ENCODE measurements at places on chromosomes 13 and 19. TPM values are rescaled to one million over a fixed set of nuclear protein-coding genes. Genes with fewer than 3 reads are reported as not detected.

Gene EDNRB
- not detected for total RNA-seq

Gene TMEM190
- total RNA-seq = not detected

DNA sequence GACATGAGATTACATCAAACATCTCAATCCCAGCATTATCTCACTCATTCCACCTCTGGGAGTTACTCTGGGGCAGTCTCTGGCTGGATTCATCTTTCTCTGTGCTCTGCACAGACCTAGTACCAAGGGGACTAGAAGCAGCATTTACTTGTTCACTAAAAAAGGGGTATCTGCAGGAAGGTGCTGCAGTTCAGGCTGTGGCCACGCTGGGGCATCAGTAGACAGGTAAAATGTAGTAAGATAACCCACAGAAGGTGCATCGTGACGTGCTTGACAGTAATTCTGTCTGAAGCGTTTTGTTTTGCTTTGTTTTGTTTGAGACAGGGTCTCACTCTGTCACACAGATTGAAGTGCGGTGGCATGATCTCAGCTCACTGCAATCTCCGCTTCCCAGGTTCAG lies 29.3 kb downstream of the ZNF564 start:
- no peaks in the 10 kb centered on the region for H3K27me3 ChIP-seq
- DNase-seq = no peak
- H3K36me3 ChIP-seq = peaks cover 60% of the 10 kb centered on the region
- no peaks in the 10 kb centered on the region for H3K4me1 ChIP-seq
- no peak overlapping the region for H3K4me3 ChIP-seq

DNA sequence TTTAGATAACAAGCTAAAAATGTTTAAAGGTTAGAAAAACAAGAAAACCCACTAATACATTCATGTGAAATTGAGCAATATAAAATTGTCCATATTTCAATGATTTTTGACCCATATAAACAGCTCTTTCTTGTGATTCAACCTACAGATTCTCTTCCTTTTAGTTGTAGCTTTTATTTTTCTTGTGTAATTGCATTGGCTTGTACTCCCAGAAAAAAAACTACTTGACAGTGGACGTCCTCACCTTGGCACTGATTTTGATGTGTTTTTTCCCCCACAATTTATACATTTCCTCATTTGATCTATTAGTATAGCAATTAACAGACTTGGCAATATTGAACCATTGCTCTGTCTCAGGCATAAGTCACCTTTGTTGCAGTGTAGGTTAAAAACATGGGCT lies 4.7 kb downstream of the CCDC194 start:
- H3K27me3 ChIP-seq = peaks cover 16% of the 10 kb centered on the region
- DNase-seq = no peak
- no peak overlapping the region for H3K4me3 ChIP-seq
- peaks cover 4% of the 10 kb centered on the region for H3K36me3 ChIP-seq
- H3K4me1 ChIP-seq = peaks cover 12% of the 10 kb centered on the region

GRCh38 chr19:4090356-4091220 lies 23.9 kb upstream of the ZBTB7A start:
- H3K4me1 ChIP-seq = peaks cover 36% of the 10 kb centered on the region
- peaks cover 20% of the 10 kb centered on the region for H3K36me3 ChIP-seq
- no peak for DNase-seq
- H3K4me3 ChIP-seq = peak overlapping the region; percentile 86
- peak overlapping the region; percentile 97 for H3K27ac ChIP-seq
- H3K27me3 ChIP-seq = no peaks in the 10 kb centered on the region

DNA sequence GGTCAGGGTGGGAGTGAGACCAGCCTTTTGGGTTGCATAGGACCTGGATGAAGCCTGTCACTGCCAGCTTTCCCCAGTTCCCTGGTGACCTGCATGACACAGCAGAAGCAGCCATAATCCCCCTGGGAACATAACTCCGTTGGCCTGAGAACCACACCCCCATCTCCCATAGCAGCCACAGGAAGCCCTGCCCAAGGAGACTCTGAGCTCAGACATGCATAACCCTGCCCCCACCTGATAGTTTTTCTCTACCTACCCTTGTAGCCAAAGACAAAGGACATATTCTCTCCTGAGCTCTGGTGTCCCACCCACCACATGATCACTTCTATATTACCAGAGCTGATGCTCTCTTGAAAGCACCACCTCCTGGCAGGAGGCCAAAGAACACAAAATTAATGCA lies 413.5 kb upstream of the HTR2A start:
- H3K4me3 ChIP-seq = no peak overlapping the region
- no peak overlapping the region for H3K27ac ChIP-seq
- no peaks in the 10 kb centered on the region for H3K36me3 ChIP-seq
- H3K4me1 ChIP-seq = no peaks in the 10 kb centered on the region
- H3K27me3 ChIP-seq = no peaks in the 10 kb centered on the region

DNA sequence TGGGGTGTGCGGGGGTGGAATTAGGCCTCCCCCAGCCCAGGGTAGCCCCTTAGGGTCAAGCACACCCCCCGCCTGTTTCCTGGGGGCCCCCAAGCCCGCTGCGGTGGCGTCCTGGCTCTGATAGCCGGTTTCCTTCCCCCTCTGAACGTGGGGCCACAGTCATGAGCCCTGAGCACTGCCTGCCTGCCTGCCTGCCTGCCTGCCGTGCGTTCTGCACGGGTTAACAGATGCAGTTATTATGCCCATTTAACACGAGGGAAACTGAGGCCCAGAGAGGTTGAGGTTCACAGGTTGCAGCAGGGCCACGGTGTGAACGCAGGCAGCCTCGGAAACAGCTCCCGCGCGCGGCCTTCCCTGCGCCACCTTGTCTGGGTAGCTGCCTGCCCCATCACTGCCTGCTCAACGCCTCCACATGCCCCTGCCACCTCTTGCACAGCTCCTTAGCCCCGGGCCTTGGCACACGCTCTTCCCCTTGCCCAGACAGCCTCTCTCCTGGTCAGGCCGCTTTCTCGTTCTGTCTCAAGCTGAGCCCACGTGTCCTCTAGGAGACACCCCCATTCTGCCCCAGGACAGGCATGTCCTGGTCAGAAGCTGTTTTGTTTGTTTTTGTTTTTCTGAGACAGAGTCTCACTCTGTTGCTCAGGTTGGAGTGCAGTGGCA lies 1.2 kb upstream of the GAMT start:
- H3K36me3 ChIP-seq = no peaks in the 10 kb centered on the region
- H3K4me1 ChIP-seq = peaks cover 12% of the 10 kb centered on the region
- H3K4me3 ChIP-seq = peak overlapping the region; percentile 73
- no peak overlapping the region for H3K27ac ChIP-seq
- no peak for DNase-seq

GRCh38 chr13:91181892-91182291 lies 165.6 kb upstream of the MIR17HG start:
- H3K36me3 ChIP-seq = no peaks in the 10 kb centered on the region
- no peak overlapping the region for H3K4me3 ChIP-seq
- no peak for DNase-seq
- no peaks in the 10 kb centered on the region for H3K4me1 ChIP-seq
- H3K27ac ChIP-seq = no peak overlapping the region
- no peaks in the 10 kb centered on the region for H3K27me3 ChIP-seq

GRCh38 chr13:31699650-31700049 lies 39.7 kb upstream of the RXFP2 start:
- no peaks in the 10 kb centered on the region for H3K27me3 ChIP-seq
- H3K27ac ChIP-seq = no peak overlapping the region
- H3K4me3 ChIP-seq = no peak overlapping the region
- no peaks in the 10 kb centered on the region for H3K4me1 ChIP-seq

- peak overlapping the region; percentile 30 for H3K4me3 ChIP-seq
- H3K27me3 ChIP-seq = no peaks in the 10 kb centered on the region
- peak overlapping the region; percentile 88 for H3K27ac ChIP-seq
- DNase-seq = no peak
- peaks cover 12% of the 10 kb centered on the region for H3K36me3 ChIP-seq
- peaks cover 43% of the 10 kb centered on the region for H3K4me1 ChIP-seq
Measured at GRCh38 chr19:16073481-16073880, 2.8 kb upstream of the TPM4 start.
